Heart right ventricle (tissue), 16 donors: ENCODE measurements at places on chromosomes 4 and X. TPM values are rescaled to one million over a fixed set of nuclear protein-coding genes. Genes with fewer than 3 reads are reported as not detected.

GJB1 gene
- not detected for total RNA-seq

- DNase-seq: no peak
- no peak overlapping the region for H3K4me3 ChIP-seq
- H3K27ac ChIP-seq: no peak overlapping the region
- no peaks in the 10 kb centered on the region for H3K4me1 ChIP-seq
- H3K36me3 ChIP-seq: no peaks in the 10 kb centered on the region
These were observed 78.9 kb upstream of the UNC5C start for GRCh38 chr4:95627709-95628108.

PRRG1 gene
- total RNA-seq: 10.8 TPM

DNA sequence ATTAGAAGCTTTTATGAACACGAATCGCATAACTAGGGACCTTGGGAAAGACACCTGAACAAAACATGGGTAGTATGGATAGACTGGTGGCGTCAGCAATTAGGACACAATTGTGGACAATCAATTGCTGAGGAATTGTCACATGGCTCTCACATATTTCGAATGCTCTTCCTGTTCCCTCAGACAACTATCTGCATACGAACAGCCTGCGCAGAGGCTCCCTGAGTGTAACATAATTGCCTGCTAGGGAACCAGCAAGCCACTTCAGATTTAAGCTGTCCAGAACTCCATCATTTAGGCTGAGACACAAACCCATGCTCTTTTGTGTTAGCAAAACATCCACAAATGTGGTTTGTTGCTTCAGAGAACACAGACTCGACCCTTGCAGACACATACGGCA, 160.8 kb downstream of the MGST2 start:
- peaks cover 18% of the 10 kb centered on the region for H3K4me1 ChIP-seq
- DNase-seq: no peak
- H3K4me3 ChIP-seq: no peak overlapping the region
- H3K27ac ChIP-seq: no peak overlapping the region

DNA sequence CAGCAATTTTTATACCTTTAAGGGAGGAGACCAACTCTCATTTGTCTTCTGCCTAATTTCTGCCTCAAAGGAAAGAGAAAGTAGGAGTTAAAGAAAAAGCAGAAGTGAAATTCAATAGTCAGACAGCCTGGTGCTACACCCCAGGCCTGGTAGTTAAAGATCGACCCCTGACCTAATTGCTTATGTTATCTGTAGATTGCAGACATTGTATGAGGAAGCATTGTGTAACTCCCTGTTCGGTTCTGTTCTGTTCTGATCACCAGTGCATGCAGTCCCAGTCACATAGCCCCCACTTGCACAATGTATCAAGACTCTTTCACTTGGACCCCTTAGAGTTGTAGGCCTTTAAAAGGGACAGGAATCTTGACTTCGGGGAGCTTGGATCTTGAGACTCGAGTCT, 335.9 kb upstream of the AR start:
- no peaks in the 10 kb centered on the region for H3K4me1 ChIP-seq
- H3K36me3 ChIP-seq: no peaks in the 10 kb centered on the region
- H3K27ac ChIP-seq: no peak overlapping the region
- H3K27me3 ChIP-seq: no peaks in the 10 kb centered on the region
- no peak overlapping the region for H3K4me3 ChIP-seq
- no peak for DNase-seq

MUC7 gene
- total RNA-seq: not detected
